ENCODE measurements at places on chromosomes 13 and 19.
A peak's percentile ranks its signal among the peaks of the same experiment; 100 is the strongest.

DNA sequence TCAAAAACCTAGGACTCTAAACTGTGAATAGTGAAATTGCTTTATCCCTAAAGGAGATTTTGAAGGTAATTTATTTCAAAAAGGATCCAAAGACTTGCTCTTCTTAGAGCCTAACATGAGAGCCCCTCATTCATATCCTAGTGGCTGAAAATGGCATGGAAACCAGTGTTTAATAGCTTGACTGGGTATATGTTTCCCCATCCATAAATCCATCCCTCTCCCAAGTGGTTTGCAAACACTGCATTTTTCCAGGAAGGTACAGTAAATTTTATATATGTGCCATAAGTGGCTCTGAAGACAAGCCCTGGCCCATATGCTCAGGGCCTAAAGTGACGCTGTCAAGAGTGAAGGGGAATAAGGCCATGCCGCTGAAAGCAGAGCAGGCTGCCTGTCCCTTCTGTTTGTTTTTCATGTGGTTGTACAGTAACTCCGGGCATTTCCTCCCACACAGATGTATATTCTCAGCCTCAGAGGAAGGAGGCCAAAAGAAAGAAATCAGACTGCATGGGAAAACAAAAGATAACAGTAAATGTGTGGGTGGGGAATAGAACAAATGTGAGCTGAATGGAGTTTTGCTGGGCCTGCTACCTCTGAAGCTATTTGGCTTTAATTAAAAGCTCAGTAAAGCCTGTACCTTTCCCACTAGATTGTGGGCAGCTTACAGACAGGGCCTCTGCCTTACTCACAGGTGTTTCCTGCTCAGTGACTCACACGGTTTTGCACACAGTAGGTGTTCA is 181.9 kb downstream of the PCDH9 start:
- DNase-seq: no peak

GRCh38 chr13:21031594-21032275 is 29.7 kb downstream of the LATS2 start:
- no peak for DNase-seq

GRCh38 chr13:76820759-76821158 is 65.4 kb downstream of the KCTD12 start:
- DNase-seq: peak; percentile 85

- no peak for DNase-seq
Measured at GRCh38 chr13:48398450-48399095, 14.3 kb downstream of the LPAR6 start.

DNA sequence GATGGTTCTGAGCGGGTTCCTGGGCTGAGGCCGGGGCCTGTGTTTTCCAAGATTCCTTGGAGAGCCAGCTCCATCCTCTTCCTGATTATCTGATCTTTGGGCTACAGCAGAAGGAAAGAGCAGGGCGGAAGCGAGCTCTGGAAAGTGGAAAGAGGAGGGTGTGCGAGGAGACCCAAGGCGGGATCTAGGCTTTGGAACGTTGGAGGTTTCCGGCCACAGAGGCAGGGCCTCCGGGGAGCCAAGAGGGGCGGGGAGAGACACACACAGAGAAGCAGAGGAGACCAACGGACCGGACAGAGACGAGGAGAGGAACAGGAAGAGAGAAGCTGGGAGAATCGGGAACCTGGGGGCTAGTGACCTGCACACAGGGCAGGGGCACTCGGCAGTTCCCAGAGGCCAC is at the start of gene CLEC11A:
Gene CLEC11A, plus strand, starts transcription at position 296 of the 400 bp plus-strand sequence. CDS start 162 bp downstream, outside the sequence.
- DNase-seq: peak; percentile 84

DNA sequence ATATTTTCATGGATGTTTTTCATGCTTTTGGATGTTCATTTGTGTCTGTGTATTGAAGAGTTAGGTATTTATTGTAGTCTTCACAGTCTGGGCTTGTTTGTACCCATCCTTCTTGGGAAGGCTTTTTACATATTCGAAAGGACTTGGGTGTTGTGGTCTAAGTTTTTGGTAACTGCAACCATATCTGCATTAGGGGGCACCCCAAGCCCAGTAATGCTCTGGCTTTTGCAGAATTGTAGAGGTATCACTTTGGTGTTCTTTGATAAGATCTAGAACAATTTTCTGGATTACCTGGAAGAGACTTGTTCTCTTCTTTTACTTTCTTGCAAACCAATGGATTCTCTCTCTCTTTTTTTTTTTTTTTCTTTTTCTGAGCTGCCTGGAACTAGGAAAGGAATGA is 581.3 kb downstream of the DACH1 start:
- no peak for DNase-seq
